T-helper 2 cell (primary cell): ENCODE measurements at places on chromosomes 1 and 21.
A peak's percentile ranks its signal among the peaks of the same experiment; 100 is the strongest.

DNA sequence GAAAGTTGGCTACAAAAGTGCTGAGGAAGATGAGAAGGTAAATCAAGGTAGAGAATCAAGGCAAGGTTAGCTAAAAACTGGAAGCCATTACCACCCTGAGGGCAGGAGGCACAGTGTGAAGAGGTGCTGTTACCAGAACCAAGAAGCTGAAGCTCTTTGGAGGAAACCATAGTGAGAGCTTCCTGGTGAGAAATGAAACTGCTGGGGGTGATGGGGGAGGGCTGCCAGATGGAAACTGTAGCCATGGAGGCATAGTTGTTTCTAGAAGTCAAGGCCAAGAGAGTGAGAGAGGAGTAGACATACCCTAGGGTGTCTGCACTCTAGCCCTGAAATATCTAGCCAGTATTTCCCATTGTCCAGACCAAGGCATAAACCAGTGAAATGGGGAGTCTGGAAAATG, 28.7 kb downstream of the IFI44 start:
- DNase-seq, result no peak

DNA sequence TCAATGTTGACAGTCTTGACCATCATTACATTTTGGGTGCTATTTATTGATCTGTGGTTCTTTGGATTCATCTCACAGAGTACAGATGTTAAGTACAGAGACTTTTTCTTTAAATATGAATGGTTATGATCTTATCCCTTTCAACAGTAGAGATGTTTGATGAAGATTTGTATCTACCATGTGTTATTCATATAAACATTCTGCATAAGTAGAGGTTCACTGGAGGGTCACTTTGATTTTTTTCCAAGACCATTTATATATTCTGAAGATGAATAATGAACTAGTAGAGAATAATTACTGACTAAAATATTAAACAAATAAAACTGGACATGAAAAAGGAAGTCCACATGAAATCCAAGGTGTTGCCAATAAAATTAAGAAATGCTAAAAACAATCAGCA, 28.6 kb upstream of the HUNK start:
- DNase-seq, result no peak

DNA sequence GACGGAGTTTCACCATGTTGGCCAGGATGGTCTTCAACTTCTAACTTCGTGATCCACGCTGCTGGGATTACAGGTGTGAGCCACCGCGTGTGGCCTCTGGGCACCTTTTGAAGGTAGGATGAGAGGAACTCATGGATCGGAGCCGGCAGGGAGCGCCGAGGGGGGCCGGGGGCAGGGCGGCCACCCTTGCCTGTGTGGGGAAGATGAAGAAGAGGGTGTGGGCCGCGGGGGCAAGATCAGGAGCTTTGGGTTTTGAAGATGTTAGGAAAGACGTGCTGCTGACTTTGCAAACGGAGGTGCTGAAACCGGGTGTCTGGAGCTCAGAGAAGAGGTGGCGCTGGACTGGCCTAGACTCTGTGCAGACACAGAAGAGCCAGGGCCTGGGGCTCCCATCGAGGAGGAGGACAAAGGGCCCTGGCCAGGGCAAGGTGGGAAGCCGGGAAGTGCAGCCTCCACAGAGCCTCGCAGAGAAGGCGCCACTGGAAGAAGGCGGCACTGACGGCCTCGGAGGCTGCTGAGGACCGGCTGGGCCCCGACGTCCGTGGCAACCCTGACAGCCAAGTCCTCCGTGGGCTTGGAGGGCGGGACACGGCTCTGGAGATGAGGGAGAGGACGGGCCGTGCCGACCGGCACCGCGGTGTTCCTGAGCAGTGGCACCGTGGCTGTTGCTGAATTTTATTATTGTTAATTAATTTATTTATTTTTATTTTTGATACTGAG, 13.7 kb downstream of the RNF223 start:
- DNase-seq, result no peak

- DNase-seq, result no peak
These were observed 13.2 kb upstream of the BCAR3 start for GRCh38 chr1:93694819-93695218.

GRCh38 chr1:235843461-235843961, 23.2 kb downstream of the LYST start:
- peak; percentile 29 for DNase-seq

GRCh38 chr1:32736812-32737791, 34.5 kb upstream of the SYNC start:
- DNase-seq, result no peak

GRCh38 chr1:27529704-27530018, 39.7 kb upstream of the WASF2 start:
- no peak for DNase-seq

GRCh38 chr21:28754127-28754611, 238.5 kb downstream of the LTN1 start:
- no peak for DNase-seq

- no peak for DNase-seq
These were observed 5.9 kb downstream of the NRIP1 start for GRCh38 chr21:15058854-15059263.

GRCh38 chr21:38661889-38662568, 143.7 kb upstream of the ETS2 start:
- DNase-seq, result no peak

GRCh38 chr21:15754640-15755039, 24.9 kb downstream of the USP25 start:
- no peak for DNase-seq

DNA sequence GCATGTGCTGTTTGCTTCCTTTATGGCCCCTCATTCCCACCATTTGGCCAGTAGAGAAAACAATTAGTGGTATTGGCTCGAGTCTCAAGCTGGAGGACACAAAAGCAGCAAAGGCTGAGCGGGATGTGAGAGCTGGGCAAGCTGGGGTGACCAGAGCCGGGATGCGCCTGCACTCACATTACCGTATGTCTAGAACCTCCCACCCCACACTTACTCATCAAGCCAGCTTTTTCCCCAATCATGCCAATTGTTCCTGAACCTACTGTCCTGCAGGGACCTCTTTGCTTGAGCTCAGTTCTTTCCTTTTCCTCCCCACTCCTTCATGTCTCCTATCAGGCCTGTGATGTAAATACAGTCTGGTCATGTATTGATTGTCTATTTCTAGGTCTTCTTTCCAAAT, 45.9 kb downstream of the KIRREL1 start:
- no peak for DNase-seq

DNA sequence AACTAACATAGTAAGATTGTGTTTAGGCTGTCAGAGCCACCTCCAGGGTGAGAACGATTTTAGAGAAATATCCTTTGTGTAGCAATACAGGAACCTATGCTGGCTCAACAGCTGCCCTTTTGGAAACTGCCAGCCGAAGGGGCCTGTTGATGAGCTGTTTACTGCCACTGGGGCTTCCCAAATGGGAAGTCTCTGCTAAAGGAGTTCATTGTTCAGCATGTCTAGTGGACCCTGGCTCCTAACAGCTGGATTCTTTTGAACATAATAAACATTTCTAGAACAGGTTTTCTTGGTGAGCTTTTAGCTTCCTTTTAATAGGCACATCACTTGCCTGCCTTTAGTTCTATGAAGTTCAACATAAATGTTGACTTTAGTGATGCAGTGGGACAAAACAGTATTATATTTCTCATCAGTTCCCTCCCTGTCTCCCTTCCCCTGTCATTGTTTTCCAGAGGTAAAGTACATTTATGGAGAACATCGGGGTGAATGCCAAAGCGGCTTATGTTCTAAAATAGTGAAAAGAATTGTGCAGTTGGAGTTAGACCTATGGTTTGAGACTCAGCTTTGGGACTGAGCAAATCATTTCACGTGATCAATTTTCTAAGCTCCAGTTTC, 57.4 kb downstream of the UCK2 start:
- no peak for DNase-seq

- no peak for DNase-seq
These were observed 4.9 kb downstream of the PLCH2 start for GRCh38 chr1:2480986-2481364.

DNA sequence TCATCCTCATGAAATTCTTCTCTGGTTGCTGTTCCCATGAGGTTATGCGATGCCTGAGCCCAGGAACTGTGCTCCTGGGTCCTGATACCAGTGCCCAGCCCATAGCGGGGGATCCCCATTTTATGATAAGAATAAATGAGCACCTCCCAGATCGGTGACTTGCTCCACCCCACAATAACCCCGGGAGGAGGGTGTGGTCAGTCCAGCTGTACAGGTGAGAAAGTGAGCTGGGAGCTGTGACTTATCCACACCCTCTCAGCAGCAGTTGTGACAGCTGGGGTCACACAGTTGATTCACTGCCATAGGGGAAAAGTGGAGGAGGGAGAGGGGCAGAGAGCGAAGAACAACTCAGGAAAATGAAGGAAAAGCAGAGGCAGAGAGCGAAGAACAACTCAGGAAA, 33.4 kb downstream of the OR2G3 start:
- no peak for DNase-seq

- DNase-seq, result peak; percentile 27
These were observed at the start of gene PLEKHM2 for GRCh38 chr1:15684042-15684461. TSS of gene PLEKHM2 (plus strand) at chr1:15684320. CDS start at chr1:15684559, 239 bp downstream.

- DNase-seq, result peak; percentile 12
These were observed 546 bp downstream of the DONSON start for GRCh38 chr21:33587792-33588484.

DNA sequence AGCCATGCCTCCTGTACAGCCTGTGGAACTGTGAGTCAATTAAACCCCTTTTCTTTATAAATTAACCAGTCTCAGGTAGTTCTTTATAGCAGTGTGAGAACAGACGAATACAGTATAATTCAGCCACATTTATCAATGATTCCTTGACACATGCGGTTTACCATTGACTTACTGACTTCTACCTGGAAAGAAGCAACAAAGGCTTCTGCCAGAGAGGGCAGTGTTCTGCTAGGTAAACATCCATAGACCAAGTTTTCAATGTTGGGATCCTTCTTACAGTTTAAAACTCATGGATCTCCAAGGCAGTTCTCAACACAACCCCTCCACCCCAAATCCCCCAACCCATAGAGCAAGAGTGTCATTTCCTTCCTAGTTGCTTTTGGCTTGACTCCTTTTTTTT, 150.6 kb downstream of the ZNF648 start:
- no peak for DNase-seq

DNA sequence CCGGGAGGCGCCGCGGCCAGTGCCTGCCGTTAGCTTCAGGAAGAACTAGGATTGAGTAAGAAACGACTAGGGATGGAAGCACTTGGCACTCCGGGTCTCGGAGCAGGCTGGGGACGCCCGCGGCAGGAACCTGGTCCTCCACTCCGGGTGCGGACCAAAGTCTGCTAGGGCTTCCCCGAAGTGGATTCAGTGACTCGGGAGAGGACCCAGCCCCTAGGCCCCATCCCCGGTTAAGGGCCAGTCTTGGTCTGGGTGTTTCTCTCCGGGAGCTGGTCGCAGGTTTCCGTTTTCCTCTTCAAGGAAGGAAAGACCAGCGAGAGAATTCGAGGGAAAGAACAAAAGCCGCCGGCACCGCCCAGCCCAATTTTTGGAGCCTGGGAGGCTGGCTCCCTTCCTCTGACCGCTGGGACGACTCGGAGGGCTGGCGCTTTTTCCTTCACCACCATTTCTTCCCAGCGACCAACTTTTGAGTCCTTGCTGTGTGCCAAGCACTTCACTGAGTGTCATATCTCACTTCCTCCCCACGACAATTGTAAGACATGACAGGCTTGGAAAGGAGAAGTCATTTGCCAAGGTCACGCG, 16.8 kb upstream of the STMN1 start:
- DNase-seq, result no peak
